ENCODE measurements at places on chromosomes 1 and 21.

DNA sequence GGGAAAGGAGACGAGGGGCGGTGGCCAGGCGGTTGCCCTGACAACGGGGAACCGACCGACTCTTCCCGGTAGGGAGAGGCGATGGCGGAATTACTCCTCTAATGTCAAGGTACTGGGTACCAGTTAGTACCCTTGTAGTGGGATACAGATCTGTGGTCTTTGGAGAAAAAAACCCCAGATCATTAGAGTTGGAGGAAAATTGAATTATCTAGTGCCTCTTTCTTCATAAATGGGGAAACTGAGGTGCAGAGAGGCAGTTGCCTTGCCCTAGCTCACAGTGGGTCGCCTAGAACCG is 545 bp upstream of the PEF1 start:
- no peak for DNase-seq

- no peak for DNase-seq
Measured at GRCh38 chr1:231855926-231856325, 229.3 kb downstream of the DISC1 start.

DNA sequence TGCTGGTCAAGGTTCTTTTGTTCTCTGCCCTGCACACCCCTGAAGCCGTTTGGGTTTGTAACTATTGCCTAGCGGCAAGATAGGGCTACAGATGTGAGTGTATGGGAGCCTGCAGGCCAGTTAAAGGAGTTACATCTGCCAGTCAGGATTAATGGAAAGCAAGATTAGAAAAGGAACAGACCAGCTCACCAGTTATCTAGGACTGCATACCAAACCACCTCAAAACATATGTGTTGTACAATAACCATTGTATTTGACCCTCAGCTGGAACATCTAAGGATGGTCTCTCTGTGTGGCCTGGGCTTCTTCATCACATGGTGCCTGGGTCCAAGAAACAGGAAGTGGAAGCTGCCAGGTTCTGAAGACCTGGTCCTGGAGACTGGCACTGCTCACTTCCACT is 52.5 kb upstream of the FBXO28 start:
- DNase-seq: no peak

GRCh38 chr1:145953861-145954260 is 4.0 kb downstream of the LIX1L start:
- no peak for DNase-seq

DNA sequence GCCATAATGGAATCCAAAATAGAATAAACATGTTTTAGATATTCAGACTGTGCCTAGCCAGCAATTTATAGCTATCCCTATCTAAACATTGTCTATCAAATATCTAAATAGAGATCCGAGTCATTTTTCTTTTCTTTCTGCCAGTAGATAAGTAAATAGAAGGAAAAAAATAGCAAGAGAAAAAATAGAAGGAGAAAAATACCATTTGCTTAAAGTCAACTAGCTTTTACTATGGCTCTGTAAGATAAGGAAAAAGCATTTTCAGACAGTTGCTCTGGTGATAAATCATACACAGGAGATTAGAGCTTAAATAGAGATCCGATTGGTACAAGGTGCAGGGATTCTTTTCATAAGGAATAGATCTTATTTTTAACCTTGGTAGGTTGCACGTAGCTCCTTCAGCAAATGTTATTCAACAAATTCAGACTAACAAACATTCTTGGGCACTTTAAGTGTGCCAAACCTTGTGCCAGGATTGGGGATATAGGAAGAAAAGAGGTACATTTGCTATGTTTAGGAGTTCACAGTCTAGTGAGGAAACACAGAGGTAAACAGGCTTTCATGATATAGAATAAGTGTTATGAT is 70.1 kb upstream of the CCDC190 start:
- no peak for DNase-seq

DNA sequence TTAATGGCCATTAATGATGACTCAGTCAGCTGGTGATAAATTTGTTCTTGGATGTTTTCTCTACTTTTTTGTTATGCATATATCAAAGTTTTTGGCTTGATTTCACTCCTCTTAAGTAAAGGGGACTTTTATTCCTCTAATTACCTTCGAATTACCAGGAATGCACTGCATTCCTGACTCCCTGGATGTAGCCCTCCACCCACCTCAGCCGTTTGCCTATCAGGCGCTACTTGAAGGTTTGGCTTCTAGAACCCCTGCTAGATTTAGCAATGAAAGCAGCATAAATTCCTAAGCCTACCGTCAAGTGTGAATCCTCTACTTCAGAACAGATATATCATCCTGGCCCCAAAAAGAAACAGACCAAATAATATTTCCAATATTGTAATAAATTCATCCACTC is 387.8 kb upstream of the ADGRL2 start:
- DNase-seq: no peak

GRCh38 chr1:187617776-187618175 is 789.0 kb downstream of the PLA2G4A start:
- DNase-seq: no peak

DNA sequence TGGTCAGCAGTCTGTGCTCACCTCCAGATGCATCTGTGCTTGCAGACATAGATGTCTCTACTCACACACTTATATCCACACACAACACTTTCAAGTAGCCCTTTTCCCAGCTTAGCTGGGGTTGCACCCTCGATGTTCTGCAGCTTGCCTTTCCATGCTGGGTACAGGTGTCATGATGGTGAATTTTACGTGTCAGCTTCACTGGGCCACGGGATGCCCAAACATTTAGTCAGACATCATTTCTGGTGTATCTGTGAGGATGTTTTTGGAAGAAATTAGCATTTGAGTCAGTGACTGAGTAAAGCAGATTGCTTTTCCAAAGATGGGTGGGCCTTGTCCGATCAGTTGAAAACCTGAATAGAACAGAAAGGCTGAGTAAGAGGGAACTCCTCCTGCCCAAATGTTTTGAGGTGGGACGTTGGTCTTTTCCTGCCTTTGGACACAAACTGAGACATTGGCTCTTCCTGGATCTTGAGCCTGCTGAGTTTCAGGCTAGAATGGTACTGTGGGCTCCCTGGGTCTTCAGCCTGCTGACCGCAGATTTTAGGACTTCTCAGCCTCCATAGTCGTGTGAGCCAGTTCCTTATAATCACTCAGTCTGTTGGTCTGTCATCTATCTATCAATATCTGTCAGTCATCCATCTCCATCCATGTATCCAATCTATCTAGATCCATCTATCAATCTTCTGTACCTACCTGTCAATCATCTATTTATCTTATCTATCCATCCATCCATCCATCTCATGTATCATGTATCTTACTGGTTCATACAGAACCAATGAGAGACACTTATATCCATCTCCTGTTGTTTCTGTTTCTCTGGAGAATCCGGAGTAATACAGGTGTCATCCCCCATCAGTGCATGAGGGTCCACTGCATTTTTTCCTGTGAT is 12.7 kb upstream of the OBSCN start:
- DNase-seq: no peak

DNA sequence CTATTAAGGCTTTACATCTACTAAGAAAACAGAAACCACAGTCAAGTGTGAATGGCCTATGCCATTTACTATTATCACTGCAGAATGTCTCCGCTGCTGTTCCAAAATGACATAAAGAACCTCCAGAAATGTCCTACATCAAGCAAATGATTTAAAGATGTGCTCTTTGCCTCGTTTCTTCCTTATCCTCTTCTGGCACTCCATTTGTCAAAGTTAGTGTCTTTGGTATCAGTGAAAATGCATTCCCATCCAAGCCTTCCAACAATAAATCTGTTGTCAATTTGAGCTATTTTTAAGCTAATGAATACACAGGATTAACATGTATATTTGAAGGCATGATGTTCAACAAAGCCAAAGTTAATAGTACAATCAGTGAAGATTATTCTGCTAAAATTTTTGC is 105.7 kb downstream of the LRRC53 start:
- DNase-seq: no peak

- DNase-seq: no peak
Measured at GRCh38 chr1:29237852-29238619, 1.7 kb downstream of the PTPRU start.
